ENCODE measurements at places on chromosomes 4 and X.

DNA sequence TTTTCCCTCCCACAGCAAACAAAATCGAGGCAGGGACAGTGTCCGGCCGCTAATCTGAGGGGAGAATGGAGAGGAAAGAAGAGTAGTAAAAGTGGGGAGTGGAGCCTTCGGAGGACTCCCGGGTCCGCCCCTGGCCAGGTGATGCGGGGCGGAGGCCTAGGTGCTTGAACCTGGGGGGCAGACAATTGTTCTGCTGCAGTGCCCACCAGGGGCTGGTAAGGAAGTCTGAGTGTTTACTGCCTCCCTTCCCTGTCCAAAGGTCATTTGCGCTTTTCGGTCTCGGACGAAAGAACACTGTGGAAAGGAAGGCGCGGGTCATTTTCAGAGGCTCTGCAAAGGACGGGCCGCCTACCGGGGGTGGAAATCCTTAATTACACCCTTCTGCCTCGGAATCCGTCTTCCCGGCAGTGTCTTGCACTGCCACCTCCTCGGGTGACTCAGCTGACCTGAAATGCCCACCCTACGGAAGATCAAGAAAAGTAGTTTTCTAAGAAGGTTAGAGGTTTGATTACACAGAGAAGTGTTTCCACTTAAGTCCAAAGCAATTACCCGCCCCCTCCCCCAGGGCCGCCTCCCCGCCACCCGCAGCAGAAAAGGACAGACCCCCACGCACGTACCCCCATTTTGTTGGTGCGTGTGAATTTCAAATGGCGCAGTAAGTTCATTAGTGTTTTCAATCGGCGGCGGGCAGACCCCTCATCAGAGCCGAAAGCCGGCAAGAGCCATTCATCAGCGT is 99.9 kb upstream of the TENM3 start:
- DNase-seq, result peak; percentile 33

DNA sequence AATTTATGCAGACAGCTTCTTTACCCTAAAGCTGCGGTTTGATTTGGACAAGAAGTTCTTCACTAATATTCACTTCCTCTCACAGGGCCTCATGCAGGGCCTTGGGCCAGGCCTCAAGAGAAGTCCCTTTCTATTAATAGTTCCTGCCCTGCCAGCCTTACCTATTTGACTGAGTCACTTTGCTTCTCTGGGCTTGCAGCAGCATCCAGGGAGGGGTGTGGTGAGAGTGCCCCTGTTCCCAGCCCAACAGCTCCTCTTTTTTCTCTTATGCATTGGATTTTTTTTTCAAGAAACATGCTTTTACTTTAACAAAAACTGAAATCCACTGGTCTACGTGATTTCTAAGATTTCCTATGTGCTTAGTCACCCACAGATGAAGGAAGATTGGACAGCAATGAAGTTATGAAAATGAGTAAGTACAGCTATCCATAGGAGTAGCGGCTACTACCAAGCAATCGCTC is 26.7 kb downstream of the FAM156B start:
- DNase-seq, result no peak

- peak; percentile 80 for DNase-seq
Measured at GRCh38 chr4:123419885-123420755, 23.5 kb downstream of the SPRY1 start.

- DNase-seq, result no peak
Measured at GRCh38 chr4:155609455-155610059, 57.1 kb upstream of the GUCY1A1 start.

GRCh38 chr4:10667701-10668326 is 16.8 kb downstream of the CLNK start:
- no peak for DNase-seq

GRCh38 chr4:150355858-150356455 is 226.0 kb upstream of the MAB21L2 start:
- DNase-seq, result no peak

- no peak for DNase-seq
Measured at GRCh38 chrX:49277535-49277830, 7.9 kb downstream of the PPP1R3F start.

- DNase-seq, result no peak
Measured at GRCh38 chrX:109890300-109890699, 112.6 kb upstream of the TMEM164 start.

DNA sequence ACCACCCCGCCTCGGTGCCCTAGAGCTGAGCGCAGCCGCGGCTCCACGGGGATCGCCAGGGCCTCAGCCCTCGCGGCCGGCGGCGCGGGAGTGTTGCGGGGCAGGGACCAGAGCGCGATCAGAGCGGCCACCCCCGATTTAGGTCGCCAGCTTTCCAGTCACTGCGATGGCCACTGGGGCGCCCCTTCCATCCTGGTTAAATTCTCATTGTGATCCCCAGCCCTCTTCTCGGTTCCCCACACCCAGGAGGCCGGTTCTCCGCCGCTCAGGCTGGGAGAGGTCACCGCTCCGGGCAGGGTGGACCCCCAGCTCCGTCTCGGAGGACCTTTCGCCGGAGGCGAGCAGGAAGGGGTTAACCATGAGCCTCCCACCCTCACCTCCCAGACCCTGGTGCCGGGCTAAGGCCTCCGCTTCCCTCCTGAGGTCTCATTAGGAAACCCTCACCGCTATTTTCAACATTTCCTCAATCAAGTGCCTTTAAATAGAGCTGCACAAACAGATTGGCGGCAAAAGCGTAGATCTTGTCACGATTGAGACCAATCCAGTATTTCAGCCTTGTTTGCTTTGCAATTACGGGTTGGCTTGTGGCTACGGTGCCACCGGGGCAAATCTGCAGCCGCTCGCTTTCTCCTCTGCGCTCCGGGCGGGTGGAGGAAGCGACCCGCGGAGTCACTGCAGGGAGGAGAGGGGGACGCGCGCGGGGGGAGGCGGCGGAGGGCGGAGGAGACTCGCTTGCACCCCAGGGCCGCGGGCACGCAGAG is 8.3 kb upstream of the HAND2 start:
- no peak for DNase-seq

DNA sequence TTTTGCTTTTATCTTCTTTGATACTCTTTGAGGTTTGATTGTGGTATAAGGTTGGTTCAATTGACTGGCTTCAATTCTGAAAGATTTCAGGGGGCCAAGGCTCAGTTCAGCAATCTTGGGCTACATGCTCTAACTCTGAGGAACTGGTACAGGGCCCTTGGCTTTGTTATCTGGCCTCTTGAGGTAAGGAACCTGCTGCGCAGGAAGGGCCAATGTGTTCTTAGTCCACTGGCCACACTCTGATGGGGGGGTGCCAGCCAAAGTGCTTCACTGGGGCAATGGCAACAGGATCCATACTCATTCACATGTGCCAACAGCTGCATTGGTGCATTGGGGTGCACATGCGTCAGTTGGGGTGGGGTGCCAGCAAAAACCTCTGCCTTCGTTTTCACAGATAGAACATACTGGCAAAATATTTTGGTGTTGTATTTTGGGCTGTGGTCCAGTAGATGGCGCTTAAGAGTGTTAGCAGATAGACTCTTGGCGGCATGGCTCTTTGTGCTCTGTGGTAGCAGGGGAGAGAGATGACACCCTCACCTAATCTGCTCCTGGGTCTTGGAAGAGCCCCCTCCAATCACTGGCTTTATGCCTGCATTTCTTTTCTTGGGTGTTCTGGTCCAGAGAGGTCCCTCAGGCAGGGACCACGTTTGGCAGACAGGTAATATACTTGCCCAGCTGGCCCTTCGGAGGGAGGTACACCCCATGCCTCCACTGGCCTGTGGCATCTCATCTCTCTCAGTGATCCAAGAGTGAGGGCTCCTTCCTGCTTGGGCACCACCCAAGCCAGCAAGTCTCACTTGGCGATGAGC is 42.9 kb downstream of the NDST3 start:
- DNase-seq, result peak; percentile 71

DNA sequence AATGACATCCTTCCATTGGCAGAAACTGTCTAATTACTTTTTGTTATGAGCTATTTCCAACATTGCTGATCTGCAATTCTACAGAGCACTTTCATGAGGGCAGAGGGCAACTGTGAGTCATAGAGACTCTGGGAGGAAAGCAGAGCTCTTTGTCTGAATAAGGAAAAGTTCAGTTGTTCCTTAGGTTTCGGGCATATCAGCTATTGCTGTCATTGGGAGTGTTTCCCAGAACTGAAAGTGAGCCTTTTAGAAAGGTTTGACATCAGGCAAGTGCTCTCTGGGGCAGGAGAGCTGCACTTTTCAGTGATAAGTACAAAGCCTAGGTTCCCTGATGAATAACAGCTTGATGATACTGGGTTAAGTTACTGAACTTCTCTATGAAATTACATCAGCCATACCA is 119.2 kb upstream of the EDNRA start:
- DNase-seq, result no peak

DNA sequence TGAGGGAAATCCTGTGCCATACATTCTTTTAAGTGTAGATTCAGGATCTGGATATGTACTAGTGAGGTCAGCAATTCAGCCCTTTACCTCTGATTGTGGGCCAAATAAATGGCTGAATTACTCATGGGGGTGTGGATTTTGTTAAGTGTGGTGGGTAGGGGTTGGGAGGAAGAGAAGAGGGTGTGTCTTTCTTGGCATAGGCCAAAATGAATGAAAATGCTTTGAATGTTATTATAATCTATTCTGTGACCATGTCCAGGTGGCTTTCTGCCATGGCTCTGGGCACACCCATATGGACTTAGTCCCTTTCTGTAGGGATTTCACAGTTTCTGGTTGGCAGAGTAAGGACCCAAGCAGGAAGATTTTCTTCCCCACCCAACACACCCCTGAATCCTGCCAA is 244.3 kb downstream of the CBR4 start:
- no peak for DNase-seq

GRCh38 chr4:90715242-90715641 is 588.0 kb downstream of the CCSER1 start:
- no peak for DNase-seq

DNA sequence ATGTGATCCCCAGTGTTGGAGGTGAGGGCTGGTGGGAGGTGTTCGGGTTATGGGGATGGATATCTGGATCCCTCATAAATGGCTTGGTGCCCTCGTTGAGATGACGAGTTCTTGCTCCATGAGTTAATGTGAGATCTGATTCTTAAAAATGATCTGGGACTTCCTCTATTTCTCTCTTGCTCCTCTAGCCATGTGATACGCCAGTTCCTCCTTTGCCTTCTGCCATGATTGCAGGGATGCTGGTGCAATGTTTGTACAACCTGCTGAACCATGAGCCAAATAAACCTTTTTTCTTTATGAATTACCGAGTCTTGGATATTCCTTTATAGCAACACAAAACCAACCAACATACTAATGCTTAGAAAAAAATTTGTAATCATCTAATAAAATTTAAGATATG is 56.6 kb downstream of the STAP1 start:
- DNase-seq, result no peak

DNA sequence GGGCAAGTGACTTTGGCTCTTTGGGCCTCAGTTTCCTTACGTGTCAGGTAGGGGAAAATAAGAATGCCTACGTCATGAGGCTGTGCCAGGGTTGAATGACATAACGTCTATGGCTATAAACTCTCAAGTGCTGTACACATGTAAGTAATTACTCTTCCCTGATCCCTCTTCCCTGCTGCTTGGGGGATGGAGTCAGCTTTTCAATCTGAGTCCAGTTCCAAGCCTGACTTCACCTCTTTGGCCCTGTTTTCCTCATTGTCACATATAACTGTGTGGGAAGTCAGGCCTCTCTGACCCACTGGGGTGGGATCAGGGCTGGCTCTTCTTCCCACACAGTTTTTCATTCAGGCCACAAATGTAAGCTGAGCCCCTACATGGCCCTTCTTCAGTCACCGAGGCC is 11.4 kb upstream of the CITED1 start:
- no peak for DNase-seq

DNA sequence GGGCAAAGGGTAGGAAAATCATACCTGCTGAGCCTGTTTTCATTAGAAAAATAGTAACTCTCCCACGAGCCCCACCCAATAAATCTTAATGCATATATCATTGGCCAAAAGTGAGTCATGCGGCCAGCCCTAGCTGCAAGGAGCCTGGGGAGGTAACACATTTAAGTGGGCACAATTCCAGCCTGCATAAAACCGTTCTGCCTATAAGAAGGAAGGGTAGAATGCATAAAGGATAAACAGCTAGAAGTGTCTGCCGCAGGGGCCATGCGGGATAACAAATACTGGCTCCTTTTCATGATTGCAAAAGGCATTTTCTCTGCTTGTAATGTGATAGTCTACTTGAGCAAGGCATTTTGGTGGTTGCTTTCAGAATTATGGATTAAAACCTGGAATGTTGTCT is 37.1 kb downstream of the EFHC2 start:
- no peak for DNase-seq

GRCh38 chr4:68271851-68272357 is 26.4 kb upstream of the TMPRSS11B start:
- DNase-seq, result no peak

- DNase-seq, result no peak
Measured at GRCh38 chr4:32958586-32958985, 2238.4 kb downstream of the PCDH7 start.

DNA sequence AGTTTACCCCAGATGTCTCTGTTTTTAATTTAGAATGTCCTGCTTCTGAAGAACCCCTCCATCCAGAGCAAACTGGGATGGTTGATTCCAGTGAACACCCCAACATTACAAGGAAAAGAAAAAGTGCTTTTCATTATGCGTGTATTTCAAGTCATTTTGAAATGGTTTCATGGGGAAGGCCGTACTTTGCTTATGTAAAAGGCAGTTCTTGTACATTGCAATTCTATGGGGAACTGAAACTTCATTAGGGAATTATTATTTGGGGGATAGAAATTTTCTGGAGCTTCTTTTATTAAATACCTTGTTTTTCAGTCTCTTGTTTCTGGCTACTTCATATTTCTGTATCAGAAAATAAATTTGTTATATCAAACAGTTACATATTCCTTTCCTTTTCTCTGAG is 96.9 kb upstream of the ZNF518B start:
- no peak for DNase-seq

DNA sequence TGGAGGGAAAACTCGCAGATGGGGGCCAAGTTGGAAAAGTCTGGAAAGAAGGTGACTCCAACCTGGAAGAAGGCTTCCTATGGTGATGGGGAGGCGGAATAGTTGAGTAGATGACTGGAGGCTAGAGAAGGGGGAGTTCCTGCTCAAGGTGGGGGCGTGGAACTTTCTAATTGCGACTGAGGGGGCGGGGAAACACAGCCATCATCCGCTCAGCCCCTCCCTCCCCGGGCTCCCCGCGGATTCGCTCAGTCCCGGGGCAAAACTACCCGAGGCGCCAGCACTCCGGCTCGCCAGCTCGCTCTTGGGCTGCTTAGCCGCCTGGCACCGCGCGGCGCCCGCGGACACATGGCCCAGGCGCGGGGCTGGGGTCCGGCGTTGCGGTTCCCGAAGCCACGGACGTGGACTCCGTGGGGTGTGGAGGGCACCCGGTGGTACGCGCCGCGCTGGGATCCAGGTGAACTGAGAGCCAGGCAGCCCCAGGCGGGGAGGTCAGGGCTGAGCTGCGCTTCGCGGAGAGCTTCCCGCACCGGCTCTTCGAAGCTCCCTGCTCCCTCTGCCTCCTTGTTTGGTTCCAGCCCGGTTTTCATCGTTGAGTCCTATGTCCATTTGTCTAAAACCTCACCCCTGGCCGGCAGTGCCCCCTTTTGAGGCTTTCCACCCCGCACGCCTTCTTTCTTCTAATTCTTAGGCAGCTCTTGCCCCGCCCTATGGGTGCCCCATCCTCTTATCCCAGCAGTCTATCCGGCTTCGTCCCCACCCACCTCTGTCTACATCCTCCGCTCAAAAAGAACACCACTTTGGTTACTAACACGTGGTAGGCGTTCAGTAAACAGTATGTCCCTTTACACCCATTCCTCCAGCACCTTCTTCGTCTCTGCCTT is 38.9 kb downstream of the STARD8 start:
- DNase-seq, result peak; percentile 17

- peak; percentile 62 for DNase-seq
Measured at GRCh38 chr4:161320377-161320776, 843.4 kb downstream of the FSTL5 start.
